Natural killer cell (primary cell): ENCODE measurements at places on chromosomes 11 and 22.
A peak's percentile ranks its signal among the peaks of the same experiment; 100 is the strongest.

DNA sequence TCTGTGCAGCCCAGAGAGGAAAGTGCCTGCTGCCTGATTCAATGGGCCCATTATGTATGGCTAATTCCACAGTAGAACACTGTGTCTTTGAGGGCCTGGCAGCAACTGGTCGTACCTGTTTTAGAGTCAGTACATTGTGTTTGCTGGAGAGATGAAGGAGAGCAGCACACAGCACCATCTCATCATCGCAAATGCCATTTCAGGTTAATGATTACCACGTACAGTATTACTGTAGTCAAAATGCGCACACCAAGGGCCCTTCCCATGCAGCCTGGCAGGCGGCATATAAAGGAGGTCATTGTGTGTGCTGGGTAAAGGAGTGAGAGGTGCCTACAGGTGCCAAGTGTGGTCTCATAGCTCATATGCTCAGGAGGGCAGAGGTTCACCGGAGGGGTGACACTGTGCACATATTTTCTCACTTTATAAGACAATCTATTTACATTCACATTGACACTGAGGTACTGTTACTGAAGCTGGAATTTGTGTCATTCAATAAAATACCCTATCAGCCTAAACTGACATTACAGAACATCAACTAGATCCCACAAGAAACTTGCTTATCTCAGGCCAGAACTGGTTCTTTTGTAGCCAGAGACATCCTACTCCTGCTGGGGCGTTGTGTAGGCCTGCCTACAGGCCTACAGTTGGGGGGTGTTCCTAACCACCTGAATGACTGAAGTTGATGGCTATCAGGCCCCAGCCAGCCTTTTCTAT, 90.4 kb downstream of the APIP start:
- DNase-seq = no peak

DNA sequence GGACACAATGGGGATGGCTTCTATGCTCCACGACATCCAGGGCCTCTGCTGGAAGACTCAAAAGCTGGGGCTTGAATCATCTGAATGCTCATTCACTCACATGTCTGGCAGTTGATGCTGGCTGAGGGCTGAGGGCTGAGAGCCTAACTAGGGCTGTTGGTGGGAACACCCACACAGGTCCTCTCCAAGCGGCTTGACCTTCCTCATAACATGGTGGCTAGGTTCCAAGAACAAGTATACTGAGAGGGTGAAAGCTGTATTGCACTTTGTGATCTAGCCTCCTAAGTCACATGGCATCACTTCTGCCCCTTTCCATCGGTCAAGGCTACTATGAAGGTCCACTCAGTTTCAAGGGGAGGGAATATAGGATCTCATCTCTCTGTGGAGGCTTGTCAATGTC, 7.5 kb downstream of the TMEM151A start:
- DNase-seq = no peak

DNA sequence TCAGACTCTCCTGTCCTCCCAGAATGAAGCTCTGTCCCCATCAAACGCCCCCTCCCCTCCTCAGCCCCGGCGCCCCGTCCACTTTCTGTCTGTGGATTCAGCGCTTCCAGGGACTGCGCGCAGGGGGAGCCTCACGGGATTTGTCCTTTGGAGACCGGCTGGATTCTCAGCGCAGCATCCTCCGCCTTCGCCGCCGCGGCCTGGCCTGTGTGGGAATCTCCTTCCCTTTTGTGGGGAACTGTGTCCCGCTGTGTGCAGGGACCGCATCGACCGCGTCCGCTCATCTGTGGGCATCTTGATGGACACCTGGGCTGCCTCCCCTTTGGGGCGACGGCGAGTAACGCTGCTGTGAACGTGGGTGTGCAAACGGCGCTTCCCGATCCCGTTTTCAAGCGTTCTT, 1.1 kb upstream of the SCT start:
- DNase-seq = no peak

- DNase-seq = peak; percentile 7
Observed at GRCh38 chr11:34308913-34309585, 48.8 kb downstream of the ABTB2 start.

GRCh38 chr22:20589614-20590476, 82.4 kb downstream of the MED15 start:
- DNase-seq = no peak

- DNase-seq = no peak
Observed at GRCh38 chr22:49046546-49047361, 780.9 kb downstream of the BRD1 start.

DNA sequence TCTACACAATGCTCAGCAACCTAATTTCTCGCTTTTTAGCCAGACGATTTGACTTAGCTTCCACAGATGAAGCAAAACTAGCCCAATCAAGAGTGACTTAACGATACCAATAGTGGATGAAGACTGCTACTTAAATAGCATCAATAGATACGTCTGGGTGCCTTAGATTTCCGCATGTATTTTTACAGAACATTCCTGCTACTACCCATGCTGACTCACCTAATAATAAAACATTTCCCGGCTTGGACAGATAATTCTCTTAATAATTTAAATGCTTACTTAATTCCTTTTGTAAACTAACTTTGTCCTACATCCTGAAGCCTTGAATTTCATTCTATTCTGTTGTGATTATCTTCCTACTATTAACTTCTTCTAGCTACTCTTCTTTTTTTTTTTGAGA, 5.2 kb upstream of the LAYN start:
- DNase-seq = no peak

GRCh38 chr11:23404225-23405160, 544.2 kb upstream of the CCDC179 start:
- DNase-seq = no peak

- DNase-seq = no peak
Observed at GRCh38 chr11:62004473-62004872, 37.0 kb upstream of the FTH1 start.

DNA sequence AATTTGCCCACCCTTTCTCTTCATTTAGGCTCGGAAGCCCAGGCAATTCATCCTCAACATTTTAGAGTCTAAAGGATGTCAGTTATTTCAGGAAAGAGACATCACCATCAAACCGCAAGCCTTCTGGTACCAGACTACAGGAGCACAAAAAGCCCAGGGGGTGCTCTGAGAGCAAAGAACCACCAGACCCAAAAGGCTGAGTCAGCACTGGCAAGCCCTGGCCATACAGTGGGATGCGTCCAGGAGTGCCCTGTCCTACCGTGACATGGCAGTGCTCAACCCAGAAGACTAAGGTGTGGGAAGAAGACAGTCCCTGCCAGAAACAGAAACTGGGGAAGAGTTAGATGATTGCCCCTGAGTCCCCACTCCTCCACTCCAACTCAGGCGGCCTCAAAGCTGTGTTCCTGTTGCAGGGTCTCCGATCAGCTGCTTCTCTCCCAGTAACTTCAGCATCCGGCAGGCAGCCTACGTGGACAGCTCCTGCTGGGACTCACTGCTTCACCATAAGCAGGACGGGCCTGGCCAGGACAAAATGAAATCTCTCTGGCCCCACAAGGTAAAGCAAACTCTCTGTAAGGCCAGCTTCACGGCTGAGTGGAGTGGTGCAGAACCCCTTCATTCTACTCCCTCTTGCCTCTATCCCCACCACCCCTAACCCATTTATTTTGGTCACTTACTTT, 1.5 kb downstream of the PANX3 start:
- DNase-seq = no peak

DNA sequence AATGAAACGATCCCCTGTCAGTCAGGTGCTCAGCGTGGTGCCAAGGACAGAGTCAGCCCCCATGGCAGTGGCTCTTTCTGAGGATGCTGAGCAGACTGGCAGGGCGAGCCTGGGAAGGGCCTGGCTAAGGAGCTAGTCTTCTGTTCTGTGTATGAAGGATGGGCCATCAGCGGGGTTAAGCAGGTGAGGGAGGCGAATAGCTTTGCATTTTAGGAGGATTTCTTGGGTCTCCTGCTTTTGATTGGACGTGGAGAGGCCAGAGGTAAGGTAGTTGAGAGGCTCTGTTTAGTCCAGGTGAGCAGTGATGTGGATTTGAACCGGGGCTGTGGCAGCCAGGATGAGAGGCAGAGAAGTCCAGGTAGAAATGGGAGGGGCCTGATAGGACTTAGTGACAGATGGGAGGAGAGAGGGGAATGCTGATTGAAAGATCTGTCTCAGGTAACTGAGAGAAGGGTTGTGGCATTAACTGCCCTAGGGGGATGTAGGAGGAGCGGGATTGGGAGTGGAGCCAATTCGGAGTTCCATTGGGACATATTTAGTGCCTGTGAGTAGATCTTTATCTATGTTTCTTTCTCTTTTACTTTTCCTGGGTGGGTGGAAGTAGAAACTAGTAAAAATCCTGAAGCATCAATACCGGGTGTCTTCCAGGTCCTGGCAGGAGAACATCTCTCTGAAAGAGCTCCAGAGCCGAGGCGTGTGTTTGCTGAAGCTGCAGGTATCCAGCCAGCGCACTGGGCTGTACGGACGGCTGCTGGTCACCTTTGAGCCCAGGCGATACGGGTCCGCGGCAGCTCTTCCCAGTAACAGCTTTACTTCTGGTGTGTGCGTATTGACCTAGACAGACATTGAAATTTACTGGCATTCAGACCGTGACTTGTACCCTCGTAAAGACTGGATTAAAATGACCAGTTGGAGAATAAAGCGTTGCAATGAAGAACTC, 2.0 kb downstream of the IGHMBP2 start:
- DNase-seq = no peak

DNA sequence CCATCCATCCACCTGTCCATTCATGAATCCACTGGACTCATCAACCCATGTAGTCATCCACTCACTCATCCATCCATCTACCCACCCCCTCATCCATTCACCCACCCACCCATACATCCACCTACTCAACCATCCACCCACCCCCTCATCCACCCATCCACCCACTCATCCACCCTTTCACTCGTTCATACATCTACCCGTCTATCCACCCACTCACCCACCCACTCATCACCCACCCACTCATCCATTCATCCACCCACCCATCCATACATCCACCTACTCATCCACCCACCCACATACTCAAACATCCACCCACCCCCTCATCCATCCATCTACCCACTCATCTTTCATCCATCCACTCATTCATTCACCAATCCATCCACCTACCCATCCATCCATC, 37.7 kb downstream of the RTL6 start:
- DNase-seq = no peak

- DNase-seq = no peak
Observed at GRCh38 chr22:26825960-26826935, 168.9 kb downstream of the MIAT start.

DNA sequence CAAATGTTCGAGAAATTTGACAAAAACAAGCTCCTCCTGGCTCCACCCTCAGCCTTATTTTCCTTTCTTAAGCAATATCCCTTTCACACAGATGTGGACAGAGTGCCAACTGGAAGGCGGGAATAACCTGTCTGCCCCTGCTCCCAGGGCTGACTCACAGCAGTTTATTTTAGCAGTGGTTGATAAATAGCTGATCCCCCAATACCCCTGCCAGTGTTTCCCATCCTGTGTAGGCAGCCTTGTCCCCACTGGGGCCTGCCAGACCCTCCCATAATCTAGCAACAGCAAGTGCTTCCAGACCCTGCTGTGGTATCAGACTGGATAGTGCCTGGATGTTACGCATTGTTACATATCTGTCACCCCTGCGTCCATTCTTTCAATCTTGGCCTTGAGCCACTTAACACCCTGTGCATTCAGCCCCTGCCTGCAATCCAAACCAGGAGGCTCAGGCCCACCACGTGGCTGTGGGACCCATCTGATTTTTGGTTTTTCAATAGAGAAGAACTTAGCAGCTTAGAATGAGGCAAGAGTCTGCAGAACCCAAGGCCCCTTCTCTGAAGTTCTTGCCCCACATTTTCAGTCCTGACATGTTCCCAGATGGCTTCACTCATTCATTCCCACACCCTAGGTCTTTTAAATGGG, 53.7 kb downstream of the PARVA start:
- DNase-seq = no peak

DNA sequence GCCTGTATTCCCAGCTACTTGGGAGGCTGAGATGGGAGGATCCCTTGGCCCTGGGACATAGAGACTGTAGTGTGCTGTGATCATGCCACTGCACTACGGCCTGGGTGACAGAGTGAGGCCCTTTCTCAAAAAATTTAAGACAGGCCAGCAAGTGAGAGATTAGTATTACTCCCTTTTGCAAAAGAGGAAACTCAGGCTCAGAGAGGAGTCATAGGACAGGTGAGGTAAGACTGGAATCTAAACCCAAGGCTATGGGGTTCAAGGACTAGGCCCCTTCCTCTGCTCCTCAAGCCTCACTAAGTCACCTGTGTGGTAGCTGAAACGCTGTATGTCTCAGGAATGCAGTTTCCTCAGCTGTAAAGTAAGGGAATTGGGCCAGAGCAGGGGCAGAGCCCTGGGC, 1.6 kb upstream of the P2RY2 start:
- no peak for DNase-seq

DNA sequence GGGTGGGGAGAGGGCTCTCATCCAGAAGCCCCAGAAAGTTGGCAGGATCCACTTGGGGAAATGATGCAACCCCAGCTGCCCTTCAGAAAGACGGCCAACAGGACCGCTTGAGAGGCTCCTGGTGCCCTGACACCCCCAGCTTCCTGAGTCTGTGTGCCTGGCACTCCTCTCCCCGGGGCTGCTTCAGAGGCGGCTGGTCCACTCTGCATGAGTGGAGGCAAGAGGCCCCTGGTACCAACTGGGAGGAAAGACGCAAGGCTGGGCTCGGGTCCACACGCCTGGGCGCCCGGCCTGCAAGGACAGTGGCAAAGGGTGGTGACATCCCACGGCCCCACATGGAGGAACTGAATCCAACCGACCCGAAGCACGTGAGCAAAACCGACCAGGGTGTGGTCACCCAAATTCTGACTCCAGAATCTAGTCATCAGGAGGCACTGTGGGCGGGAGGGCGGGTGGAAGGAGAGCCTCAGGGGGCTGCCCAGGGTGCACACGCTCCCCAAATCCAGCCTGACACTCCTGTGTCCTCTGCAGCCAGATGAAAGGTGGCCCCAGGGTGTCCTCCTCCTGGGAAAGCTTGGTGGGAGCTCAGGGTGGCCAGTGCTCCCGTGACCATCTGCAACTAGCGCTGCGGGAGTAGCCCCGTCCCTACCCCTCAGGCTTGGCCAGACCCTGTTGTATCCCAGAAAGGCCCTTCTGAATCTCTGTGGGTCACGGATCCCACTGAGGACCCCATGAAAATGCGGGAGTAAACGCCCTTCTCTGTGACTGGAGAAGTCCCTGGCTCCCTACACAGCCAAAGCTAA, 3.7 kb downstream of the RNH1 start:
- no peak for DNase-seq

DNA sequence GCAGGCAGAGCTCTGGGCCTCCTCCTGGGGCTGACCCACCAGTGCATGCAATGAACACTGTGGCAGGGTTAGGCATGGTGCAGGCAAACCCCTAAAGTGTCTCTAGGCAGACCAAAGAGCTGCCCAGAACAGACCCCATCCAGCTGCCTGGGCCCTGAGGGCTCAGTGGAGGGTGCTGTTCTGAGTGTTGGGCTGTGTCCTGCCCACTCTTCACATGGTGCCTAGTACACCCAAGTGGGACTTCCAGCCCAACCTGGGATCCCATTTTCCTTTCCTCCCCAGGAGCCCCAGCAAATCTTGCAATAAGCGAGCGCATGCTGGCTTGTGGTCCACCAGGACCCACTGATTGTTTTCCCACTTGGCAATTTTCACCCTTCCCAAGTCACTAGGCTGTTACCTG, 26.4 kb downstream of the ARVCF start:
- no peak for DNase-seq
